T-helper 1 cell (primary cell): ENCODE measurements at places on chromosomes 7 and 10.

- no peak for DNase-seq
These were observed 23.2 kb downstream of the DPCD start for GRCh38 chr10:101611096-101611905.

DNA sequence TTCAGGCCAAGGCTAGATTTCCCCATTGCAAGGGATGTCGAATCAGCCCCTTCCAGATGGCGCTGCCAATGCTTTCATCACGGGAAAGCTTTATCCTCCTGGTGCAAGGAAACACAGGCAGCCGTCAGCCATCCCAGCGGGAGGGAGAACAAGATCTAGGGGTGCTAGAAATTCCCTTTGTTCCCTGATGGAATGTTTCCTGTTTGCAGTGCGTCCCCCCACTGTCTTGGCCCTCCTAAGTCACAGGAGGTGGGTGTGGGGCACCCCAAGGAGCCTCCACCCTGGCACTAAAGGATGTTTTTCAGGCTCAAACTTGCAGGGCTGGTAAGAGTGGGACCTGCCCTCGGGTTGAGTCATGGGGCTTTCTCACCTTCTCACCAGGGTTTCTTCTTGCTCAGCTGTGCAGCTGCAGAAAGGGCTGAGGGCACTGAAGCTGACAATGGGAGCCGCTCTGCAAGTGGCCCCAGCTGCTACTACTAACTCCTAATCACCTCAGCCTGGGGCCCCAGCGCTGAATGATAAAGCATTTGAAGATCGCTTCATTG is 103.6 kb downstream of the PRPF18 start:
- no peak for DNase-seq

DNA sequence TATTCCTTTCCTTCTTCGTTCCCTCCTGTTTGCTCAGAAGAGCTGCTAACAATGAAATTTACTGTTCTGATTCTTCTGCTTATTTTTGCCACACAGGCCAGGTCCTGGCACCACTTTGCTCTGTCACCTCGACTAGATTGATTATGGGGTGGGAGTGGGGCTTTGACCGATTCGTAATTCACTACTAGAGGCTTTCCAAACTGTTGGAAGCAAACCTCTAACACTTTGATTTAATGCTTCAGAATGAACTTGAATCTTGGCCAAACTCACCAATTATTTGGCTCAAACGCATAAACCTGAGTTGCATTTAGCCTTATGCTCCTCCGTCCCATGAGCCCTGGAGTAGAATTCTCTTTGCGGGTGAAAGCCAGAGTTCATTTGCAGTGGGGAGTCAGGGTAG is 476.2 kb upstream of the FZD8 start:
- DNase-seq: no peak

DNA sequence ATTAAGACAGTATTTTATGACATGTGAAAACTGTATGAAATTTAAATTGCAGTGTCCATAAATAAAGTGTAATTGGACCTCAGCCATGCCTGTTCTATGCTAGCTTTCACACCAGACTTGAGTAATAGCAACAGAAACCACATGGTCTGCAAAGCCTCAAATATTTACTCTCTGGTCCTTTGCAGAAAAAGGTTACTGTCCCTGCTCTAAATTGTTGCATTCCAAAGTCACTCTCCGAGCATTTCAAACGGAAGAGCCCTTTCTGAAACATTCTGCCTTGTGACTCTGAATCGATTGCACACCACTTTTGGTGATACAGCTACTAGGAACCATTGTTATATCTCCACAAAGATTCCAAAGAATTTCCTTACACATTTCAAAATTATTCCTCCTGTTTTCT is 81.0 kb upstream of the STK17A start:
- DNase-seq: no peak

GRCh38 chr7:100346921-100347320 is 11.0 kb upstream of the PILRB start:
- DNase-seq: no peak

DNA sequence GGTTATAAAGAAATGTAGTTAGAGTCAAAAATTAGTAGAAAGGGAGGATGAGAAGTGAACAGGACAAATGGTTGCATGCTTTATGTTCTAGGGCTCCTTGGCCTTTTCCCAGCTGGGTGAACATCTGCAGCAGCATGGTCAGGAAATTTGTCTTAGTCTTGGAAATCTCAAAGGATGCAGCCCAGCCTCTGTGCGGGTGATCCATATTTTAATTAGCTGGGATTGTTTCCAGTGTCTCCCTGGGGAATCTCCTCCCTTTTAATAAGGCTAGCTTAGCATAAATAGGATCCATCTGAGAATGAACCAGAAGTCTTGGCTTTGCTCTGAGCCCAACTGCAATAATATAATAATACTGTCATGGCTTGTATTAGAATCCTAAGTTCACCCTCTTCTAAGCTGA is 198.3 kb downstream of the PRKG1 start:
- no peak for DNase-seq

DNA sequence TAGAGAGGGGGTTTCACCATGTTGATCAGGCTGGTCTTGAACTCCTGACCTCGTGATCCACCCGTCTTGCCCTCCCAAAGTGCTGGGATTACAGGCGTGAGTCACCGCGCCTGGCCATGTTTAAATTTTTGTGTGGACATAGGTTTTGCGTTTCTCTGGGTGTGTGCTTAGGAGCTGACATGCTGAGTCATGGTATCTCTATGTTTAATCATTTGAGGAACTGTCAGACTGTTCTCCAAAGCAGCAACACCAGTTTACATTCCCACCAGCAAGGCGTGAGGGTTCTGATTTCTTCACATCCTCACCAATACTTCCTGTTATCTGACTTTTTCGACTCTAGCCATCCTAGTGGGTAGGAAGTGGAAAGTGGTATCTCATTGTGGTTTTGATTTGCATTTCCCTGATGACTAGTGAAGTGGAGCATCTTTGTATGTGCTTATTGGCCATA is 153.7 kb downstream of the DNAJB6 start:
- no peak for DNase-seq

DNA sequence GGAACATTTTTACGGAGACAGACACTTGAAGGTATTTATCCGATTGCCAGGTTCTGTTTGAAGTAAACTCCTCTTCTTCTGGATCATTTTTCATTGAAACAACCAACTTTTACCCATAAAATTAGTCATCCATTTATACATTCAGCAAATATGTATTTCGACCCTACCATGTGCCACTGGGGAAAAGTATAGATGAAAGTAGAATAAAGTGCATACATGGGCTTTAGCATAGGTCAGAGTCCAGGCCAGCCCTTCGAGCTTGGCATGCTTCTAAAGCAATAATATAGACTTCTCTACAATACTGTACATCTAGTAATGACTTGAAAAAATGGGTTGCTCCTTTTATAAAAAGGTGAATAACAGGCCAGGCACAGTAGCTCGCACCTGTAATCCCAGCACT is 10.1 kb downstream of the SLC25A16 start:
- DNase-seq: no peak

DNA sequence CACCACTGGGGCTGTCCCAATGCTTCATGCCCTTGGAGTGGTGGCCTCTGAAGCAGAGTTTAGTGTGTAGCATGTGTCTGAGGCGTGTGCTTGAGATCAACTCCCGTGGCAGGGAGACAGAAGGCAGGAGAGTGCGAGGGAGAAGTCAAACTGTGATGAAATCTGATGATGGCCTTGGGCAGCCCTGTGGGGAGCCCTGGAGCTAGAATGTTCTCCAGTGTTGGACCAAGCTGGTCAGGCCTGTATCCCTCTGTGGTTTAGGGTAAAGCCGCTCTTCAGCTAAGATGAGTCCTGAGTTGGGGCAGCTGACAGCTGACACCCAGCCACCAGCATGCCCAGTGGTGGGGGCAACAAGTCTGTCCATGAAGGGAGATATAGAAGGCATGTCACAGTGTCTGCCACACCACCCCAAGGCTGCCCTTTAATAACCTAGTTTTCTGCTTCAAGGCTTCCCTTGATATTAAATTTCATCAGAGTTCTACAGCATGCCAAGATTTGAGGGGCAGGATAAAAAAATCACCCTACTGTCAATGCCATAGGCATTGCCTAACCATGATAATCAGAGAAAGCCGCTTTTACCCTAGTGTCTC is 170.5 kb upstream of the SVIL start:
- no peak for DNase-seq

- DNase-seq: no peak
These were observed 31.3 kb downstream of the LAMB1 start for GRCh38 chr7:107971613-107972012.

- no peak for DNase-seq
These were observed 12.2 kb upstream of the PDK4 start for GRCh38 chr7:95608359-95609173.

- no peak for DNase-seq
These were observed 312.5 kb upstream of the CHRM2 start for GRCh38 chr7:136555933-136556332.

GRCh38 chr7:85023066-85023712 is 163.7 kb downstream of the SEMA3D start:
- DNase-seq: no peak

- DNase-seq: no peak
These were observed 788 bp upstream of the CACNA2D1 start for GRCh38 chr7:82444220-82444909.

DNA sequence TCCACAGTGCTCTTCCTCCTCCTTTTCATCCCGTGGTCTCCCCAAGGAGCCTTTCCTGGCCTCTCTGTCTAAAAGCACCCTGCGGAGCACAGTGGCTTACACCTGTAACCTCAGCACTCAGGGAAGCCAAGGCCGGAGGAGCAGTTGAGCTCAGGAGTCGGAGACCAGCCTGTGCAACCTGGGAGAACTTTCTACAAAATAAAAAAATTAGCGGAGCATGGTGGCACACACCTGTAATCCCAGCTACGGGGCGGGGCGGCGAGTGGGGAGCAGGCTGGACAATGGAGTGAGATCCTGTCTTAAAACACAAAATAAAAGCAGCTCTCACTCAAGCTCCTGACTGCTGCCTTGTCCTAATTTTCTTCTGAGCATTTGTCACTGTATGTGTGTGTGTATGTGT is 1.4 kb upstream of the COBL start:
- no peak for DNase-seq

DNA sequence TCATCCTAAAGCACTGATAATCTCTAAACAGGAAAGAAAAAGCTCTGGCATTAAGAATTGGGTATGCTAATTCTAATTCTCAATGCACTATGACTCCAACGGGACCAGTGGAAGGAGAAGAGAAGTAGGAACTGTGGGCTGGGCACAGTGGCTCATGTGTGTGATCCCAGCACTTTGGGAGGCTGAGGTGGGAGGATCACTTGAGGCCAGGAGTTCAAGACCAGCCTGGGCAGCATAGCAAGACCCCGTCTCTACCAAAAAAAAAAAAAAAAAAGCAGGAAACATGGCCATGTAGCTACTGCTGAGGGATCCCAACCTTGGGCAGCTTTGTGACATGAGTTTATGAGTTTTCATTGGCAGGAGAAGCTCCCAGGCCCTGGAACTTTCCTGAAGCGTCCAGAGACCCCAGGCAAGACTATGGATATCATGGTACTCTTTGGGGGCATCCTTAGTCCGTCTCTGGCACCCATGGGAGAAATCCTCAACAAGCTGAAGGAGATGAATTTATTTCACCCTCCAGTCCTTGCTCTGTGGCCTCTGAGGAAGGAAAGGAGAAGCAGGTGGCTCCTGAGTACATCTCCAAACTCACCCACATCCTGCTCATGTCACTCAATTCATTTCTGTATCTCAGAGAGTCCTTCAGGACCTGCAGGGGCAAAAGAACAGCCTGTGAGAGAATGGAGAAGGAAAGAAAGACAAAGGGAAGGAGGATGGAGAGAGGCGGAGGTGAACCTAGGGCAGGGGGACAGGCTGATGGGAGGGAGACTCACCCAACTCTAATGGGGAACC is 99.5 kb downstream of the SPDYE5 start:
- DNase-seq: no peak

DNA sequence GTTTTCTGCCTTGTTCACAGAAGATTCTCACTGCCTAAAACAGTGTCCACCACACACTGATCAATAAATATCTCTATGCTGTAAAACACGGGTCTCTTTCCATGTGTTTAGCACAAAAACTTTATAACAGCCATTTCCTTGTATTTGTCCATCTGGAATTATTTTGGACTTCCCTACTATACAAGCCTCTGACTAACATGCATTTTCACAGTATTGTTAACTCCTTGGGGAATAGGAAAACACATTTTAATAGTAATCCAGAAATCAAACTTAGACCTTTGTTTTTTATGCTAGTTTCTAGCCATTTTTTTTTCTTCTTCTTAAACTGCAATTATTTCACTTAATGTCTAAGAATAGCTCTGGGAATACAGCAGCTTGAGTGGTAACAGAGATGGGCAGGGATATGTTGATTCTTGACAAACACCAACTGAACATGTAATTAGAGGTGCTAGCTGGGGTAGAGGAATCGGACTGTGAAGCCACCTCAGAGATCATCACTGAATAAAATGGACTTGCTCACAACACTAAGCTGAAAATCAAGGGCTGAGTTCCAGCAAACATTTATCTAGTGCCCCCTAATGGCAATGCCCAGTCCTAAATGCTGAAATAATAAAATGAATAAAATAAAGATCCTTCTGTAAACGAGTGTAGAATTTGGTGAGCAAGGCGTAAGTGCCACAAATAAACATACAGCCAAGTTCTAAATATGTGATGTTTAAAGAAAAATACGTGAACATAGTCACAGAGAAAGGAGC is 593.1 kb downstream of the SORCS1 start:
- no peak for DNase-seq

DNA sequence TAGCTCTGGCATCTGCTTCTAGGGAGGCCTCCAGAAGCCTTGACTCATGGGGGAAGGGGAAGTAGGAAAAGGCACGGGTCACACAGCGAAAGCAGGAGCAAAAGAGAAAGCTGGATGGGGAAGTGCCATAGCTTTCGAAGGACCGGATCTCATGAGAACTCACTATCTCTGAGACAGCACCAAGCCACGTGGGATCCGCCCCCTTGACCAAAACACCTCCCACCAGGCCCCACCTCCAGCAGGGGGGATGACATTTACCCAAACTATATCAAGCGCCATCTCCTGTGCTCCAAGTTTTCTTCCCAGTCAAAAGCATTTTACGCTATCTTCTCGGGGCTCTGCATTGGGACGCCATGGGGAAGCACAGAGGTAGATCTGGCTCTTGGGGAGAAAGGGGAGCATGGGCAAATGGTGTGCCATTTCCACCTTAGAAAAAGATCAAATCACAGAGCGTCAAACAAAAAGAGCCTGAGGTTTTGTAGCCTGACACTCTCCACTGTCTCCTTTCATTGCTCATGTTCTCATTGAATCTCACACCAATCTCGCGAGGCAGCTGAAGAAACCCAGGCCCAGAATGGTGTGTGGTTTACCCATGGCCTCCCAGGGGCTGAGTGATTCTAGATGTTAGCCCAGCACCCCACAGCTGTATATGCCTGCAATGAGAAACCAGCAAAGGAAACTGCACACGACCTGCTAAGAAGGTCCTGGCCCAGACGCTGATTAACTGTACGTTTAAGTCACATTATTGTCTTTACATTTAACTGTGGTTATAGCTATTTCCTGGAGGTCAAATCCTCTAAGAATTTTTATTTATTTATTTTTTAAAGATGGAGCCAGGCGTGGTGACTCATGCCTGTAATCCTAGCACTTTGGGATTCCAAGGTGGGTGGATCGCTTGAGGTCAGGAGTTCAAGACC is 8.1 kb upstream of the OLAH start:
- DNase-seq: no peak

- DNase-seq: no peak
These were observed 20.3 kb downstream of the SBDS start for GRCh38 chr7:66974986-66975590.

GRCh38 chr10:22823109-22823508 is 104.7 kb upstream of the ARMC3 start:
- DNase-seq: no peak
